ENCODE measurements at places on chromosomes 5 and 9.

GRCh38 chr5:177479774-177480173 is 6.3 kb upstream of the DBN1 start:
- no peak for DNase-seq

- no peak for DNase-seq
Observed at GRCh38 chr9:134659688-134660131, 18.1 kb downstream of the COL5A1 start.

GRCh38 chr5:372996-373709 is 51.6 kb downstream of the AHRR start:
- DNase-seq = no peak

DNA sequence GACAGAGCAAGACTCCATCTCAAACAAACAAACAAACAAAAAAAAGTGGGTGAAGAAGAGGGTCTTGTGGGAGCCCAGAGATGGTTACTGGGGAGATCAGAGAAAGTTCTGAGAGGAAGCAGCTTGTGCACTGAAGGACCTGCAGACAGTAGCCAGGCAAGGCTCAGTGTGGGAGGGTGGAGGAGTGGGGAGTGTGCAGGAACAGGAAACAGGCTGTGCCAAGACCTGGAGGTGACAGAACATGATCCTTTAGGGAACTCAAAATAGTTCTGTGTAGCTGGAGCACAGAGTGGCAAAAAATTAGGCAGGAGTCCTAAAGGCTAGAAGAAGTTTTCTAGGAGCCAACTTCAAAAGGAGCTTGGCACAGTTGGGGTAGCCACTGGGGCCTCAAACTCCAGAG is 19.2 kb upstream of the NANS start:
- no peak for DNase-seq

- no peak for DNase-seq
Observed at GRCh38 chr5:145160679-145161078, 674.5 kb downstream of the PRELID2 start.

GRCh38 chr5:116573279-116573701 is 1.3 kb downstream of the SEMA6A start:
- no peak for DNase-seq

- no peak for DNase-seq
Observed at GRCh38 chr5:124519396-124519795, 227.0 kb downstream of the ZNF608 start.

DNA sequence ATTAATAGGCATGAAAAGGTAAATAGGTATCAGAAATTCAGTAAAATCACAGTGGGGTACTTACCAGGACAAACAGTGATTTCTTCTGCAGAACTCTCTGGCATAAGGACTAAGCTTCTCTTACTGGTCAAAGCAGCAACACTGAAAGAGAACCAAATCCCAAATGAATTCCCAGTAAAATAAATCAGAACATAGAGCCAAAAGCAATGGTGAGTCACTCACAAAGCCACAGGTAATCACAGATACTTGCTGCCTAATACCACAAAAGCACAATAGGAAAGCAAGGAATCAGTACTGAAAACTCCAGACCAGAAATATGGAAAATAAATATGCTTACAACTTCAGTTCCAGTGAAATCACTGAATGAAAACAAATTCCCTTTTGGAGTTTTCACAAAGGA is 50.7 kb downstream of the UIMC1 start:
- DNase-seq = no peak

DNA sequence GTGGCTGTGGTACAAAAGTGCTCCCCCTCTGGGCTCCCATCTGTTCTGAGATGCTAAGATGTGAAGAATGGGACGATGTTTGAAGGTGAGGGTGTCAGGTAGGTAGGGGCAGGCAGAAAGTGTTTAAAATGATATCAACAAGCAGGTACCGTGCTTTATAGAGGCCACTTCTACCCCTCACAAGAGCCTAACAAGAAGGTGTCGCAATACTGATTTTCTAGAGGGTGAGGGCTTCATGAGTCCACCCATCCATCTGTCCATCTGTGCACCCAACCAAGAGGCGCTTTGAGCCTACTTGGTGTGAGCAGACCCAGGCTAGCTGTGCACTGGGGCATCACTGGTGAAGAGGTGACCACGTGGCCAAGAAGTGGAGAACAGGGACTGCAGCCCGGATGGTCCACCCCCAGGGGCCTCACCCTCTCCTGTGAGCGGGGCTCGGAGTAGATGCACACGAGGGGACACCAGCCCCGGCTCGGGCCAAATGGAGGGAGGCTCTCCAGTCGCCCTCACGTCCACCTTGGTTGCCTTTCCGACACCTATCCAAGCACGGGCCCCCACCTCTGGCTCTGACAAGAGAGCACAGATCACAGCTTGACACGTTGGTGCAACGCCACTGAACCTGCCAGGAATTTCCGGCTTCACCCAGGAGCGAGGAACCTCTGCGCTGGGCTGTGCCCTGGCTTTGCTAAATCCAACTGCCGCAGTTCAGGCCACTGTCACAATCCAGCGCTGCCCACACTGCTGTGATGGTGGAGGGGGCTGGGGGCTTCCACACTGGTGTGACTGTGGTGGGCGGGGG is 34.5 kb downstream of the CRB2 start:
- no peak for DNase-seq

GRCh38 chr9:69136779-69137178 is 37.3 kb upstream of the TJP2 start:
- DNase-seq = no peak

- no peak for DNase-seq
Observed at GRCh38 chr9:133945977-133946753, 46.0 kb downstream of the VAV2 start.

DNA sequence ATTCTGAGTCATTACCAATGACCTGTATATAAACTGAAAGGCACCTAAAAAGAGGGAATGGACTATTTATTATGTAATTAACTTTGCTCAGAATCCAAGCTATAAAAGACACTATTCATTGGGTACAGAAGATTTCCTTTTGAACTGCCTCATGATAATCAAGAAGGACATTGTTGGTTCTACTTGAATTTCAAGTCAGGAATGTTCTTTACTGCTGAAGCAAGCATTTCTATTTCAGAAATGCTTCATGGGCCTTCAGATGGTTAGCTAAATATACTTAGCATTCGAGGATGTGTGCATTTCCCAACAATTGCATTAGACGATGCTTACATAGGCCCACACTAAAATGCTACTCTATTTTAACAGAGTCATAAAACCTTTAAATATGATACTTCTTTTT is 658.2 kb upstream of the DMAC1 start:
- DNase-seq = no peak

- DNase-seq = no peak
Observed at GRCh38 chr5:143056339-143056704, 286.1 kb downstream of the ARHGAP26 start.

DNA sequence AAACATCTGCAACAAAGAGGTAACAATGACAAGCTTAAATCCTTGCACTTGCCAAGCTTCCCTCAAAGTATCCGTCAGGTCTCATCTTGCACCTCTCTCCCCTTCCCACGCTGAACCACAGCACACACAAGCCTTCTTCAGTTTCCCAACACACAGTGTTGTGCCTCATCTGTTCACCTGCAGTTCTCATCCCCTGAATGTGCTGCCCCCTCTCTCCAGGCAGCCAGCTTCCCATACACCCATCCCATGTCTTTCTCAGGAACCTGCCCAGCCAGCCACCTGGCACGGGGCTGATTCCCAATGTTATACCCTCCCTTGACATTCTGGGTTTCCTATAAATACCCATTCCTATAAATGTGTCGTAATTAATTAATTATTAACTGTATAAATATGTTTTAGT is 314.8 kb downstream of the PRELID2 start:
- no peak for DNase-seq

DNA sequence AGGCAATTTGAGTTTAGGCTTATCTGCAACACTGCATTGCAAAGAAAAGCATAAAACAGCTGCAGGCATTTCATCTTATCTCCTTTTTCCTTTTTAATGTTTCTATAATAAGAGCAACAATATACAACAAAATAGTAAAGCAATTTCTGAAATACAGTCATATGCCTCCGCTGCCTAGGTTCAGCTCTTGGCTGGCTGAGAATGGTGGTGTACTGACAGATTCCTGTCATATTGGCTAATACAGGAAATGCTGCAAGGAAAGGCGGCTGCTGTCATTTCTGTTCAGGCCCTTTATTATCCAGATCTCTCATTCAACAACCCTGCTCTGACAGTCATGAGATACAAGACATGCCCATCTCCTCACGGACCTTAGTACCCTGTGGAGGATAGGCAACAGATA is 677.0 kb downstream of the TAF11L14 start:
- DNase-seq = no peak

GRCh38 chr9:128096616-128097536 is 28.8 kb downstream of the SLC25A25 start:
- DNase-seq = no peak

DNA sequence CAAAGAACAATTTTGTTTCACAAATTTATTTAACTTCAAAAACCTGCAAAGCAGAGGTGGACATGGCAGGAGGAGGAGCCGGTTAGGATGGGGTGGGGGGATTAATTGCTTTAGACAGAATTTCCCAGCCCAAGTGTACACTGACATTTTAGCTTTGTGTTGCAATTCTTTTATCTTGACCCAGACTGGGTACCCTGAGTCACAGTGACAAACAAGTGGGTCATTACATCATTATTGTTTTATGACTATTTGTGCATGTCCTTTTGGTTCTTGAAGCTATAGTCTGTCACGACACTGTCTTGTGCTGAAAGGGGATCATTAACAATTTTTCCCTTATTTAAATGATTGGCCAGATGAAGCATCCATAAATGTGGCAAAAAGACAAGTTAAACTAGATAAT is 84.5 kb upstream of the VCAN start:
- DNase-seq = no peak

- no peak for DNase-seq
Observed at GRCh38 chr5:147081311-147081764, 153.5 kb upstream of the STK32A start.

GRCh38 chr9:99076483-99077171 is 28.3 kb upstream of the TGFBR1 start:
- no peak for DNase-seq

GRCh38 chr5:66198837-66199236 is 54.7 kb downstream of the SREK1 start:
- DNase-seq = no peak

- no peak for DNase-seq
Observed at GRCh38 chr9:111839387-111839786, 44.6 kb upstream of the SHOC1 start.

DNA sequence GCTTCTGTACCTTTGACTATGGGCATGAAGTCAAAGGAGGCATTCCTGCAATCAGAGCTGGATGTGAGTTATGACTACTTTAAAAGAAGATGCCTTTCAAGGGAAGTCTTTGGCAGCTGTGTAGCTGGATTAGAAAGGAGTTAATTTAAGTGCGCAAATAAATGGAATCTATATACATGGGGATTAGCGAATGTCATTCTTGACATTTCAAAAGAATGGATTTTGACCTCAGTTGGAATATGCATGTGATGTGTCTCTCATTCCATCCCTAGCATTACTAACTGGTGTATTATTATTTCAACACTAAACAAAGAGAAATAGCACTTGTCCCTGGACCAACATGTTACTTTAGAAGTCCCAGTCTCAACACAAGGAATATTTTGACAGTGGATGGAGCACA is 359.6 kb upstream of the SLC24A2 start:
- no peak for DNase-seq

GRCh38 chr9:131657940-131658339 is 81.9 kb downstream of the RAPGEF1 start:
- no peak for DNase-seq

DNA sequence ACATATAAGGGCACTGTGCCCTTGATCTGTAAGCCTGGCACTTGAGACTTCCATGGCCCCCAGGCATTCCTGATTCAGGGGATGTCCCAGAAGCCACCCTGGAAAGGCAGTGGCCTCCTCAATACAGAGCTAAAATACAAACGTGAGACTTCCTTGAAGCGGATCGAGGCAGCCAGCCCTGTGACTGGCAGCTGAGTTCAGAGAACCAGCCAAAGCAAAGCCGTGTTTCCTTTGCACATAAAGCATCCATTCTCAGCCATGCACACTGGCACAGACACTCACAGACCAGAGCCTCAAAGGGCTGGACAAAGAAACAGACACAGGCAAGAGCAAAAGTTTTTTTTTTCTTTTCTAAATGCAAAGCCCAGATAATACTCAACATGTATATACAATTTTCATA is 18.8 kb upstream of the CPEB4 start:
- no peak for DNase-seq

DNA sequence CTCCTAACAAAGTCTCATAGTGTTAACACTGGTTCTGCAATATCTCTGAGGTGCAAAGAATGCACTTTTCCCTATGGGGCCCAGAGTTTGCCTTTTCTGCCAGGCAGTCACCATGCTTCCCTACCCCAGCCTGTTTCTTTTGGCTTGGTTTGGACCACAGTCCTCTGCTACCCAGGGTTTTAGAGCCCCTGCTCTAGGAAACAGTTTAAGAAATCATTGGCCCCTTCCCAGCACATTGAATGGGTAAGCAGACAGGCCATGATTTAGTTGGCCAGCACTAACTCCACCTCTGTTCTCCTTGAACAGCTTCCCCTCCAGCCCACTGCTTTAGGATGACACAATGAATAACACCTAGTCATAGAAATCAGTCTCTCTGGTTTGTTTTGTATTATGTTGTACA is 73.2 kb downstream of the UBAP1 start:
- DNase-seq = no peak

- DNase-seq = no peak
Observed at GRCh38 chr5:125115195-125115525, 368.7 kb upstream of the ZNF608 start.

DNA sequence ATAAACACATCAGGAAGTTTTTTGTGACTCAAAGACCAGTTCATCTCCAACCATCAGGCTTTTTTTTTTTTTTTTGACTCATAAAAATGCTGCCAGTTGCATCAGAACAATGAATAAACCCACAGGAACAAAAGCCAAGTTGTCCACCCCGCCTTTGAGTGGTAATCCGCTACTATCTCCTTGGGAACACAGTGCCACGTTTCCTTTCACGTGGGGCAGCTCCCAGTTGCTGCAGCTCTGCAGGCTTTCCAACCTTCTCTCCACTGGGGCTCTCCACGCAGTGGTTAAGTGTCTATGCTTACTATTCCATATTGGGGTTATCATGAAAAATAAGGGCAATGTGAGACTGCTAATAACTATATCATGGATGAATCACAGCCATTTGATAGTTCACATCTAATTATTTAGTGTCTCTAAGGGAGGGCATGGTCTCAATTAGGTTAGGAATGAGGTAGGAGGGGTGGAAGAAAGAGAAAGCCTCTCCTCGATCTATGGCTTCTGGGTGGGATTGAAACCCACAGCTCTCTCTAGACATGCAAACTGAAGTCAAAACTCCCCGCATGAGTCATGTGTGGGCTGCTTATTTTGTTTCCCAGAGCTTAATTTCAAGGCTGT is 55.8 kb upstream of the ACTBL2 start:
- DNase-seq = no peak

All from GM19239 (cell line).